Activated CD4-positive, alpha-beta T cell treated with anti-CD3 and anti-CD28 coated beads for 24 hours (primary cell): ENCODE measurements at places on chromosomes 16 and 17.

GRCh38 chr16:68873635-68874471, 30.5 kb downstream of the TANGO6 start:
- no peak for DNase-seq

DNA sequence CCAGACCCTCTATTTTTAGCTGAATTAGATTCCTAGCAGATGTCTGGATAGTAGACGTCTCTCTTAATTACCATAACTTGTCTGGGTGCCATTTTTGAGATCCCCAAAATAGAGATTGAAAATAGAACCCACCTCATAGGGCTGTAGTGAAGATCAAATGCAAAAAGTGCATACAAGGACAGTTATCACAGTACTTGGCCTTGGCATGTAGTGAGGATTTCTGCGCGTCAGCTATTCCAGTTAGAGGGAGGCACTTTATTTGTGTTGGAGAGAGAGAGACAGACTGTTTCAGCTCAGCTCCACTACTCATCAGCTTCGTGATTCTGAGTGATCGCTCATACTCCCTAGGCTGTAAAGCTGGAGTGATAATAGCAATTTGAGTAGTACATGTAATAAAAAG, 59.6 kb upstream of the CDH13 start:
- DNase-seq, result no peak

DNA sequence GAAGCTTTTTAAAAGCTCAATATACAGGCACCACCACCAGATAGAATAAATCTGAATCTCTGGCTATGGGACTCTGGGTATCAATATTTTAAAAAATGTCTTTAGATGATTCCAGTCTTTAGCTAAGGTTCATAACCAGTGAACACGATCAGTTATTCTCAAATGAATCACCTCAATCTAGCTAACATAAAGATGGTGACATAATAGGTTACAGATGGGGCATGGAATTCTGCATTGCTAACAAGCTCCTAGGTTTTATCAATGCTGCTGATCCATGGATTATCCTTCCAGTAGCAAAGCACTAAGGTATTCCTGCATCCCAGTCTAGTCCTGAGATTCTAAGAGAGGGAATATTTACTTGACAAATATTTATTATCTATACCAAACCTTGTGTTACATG, 415.5 kb upstream of the CDH11 start:
- no peak for DNase-seq

- no peak for DNase-seq
These were observed 38.4 kb upstream of the IRF8 start for GRCh38 chr16:85860413-85861094.

- no peak for DNase-seq
These were observed 39.6 kb downstream of the WSB1 start for GRCh38 chr17:27333410-27333980.
